ENCODE measurements at places on chromosomes 7 and 10.
A peak's percentile ranks its signal among the peaks of the same experiment; 100 is the strongest.

GRCh38 chr10:124032971-124033886, 60.2 kb downstream of the CHST15 start:
- no peak for DNase-seq

GRCh38 chr7:98949336-98950044, 71.2 kb downstream of the TRRAP start:
- DNase-seq = no peak

GRCh38 chr7:141436139-141436538, 115.1 kb upstream of the AGK start:
- no peak for DNase-seq

DNA sequence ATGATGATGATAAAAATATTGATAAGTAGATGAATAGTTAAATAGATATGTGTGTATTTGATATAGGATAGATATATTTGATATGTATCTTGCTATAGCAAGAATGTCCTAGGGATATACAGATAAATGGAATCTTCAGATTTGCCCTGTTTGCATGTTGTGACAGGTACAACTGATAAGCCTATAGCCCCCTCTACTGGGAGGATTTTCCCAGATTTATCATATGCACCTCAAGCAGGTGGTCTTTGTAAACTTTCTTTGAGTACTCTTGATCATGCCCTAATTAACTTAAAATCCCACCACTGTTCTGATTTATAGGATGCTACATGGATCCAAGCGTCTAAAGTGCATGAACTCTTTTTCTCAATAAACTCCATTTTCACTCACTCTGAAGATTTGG, 1050.7 kb downstream of the SORCS3 start:
- no peak for DNase-seq

DNA sequence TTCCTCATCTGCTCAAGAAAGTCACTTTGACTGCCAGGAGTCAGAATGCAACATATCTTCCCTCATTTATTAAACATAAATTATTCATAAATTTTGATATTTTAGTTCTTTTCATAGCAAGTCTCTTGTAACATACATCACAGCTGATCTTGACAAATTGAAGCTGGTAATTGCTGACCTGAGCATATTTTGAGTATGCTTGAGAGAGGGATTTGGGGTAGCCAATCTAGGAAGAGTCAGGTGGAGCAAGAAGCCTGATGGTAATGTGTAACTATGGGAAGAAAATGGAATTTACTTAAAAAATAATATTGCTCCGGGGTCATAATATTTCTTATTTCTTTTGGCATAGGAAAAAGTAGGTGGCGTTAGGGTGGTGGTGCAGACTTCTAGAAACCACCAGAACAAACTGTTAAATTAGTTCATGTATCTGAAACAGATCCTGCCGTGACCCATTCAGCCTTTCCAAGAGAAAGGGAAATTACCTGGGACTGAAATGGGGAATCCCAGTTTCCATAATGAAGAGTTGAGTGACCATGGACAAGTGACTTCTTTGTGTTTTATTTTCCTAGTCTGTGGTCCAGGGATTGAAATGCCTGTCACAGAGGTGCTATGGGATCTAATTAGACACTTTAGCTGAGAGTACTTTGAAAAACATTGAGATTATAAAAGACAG, 12.9 kb downstream of the CPED1 start:
- DNase-seq = no peak

- no peak for DNase-seq
These were observed 29.7 kb upstream of the HSPA12A start for GRCh38 chr10:116771959-116772585.

DNA sequence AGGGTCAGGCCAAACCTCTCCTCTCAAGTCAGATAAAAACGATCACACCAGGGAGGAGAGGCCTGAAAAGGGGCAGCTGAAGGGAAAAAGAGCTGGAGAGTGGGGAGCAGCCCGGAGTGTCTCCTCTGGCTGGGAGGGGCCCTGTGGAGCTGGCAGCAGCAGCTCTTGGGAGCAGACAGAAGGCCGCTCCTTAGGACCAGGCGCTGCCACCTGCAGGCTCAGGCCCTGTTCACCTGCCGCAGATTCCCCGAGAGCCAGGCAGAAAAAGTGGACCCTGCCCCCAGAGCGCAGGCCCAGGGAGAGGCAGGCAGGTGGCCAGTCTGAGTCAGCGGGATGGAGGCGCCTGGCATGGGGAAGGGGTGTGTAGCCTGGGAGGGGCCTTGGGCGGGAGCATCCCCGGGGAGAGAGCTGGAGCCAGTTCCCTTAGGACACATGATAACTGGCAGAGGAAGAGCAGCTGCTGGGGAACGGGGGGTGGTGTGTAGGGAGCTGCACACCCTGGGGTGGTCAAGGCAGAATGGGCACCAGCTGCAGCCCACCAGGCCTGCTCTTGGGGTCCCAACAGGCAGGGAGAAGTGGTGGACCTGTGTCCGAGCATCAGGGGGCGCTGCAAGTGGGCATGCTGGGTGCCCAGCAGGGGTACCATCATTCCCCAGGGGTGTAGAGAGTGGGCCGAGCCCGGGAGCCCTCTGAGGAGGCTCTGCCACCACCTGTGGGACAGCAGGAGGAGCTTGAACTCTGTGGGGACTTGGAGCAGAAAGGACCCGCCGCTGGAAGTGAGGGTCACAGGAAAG, 177.2 kb upstream of the RHEB start:
- DNase-seq = peak; percentile 64

GRCh38 chr7:2228921-2229320, 3.8 kb downstream of the MAD1L1 start:
- no peak for DNase-seq

DNA sequence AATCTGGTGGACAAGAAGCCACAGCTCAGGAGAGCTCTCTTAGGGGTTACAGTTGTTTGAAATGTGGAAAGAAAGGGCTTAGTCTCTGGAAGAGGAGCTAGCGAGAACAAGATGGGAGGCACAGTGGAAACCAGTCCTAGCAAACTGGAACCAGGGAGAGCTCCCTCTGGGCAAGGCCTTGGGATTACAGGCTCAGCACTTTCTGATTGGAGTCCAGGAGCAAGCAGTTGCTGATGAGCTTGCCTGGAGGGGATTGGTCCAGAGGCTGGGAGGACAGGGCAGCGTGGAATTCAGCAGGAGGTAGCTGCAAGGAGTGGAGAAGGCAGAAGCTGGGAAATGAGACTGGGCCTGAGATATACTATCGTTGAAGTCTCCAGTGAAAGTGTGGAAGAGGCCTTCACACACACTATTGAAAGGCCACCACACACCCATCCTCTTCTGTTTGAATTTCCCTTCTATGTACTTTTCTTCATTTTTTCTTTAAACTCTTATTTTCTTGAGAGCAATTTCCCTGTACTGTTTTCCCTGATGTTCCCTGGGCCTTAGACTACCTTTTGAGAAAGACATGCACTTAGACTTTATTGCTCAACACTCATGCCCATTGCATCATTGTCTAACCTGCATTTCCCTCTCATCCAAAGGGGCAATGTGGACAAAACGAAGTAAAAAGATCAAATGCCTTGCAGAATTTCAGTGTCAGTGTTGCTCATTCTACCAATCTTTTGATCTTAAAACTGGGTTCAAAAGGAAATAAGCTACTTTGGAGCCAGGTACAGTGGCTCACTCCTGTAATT, 57.8 kb upstream of the LANCL2 start:
- DNase-seq = no peak

- DNase-seq = no peak
These were observed 156.5 kb downstream of the SGMS1 start for GRCh38 chr10:50467209-50467608.

- no peak for DNase-seq
These were observed 26.8 kb downstream of the VOPP1 start for GRCh38 chr7:55545496-55545895.

- DNase-seq = no peak
These were observed 27.7 kb downstream of the DENND11 start for GRCh38 chr7:141674171-141674671.

- no peak for DNase-seq
These were observed 264.2 kb upstream of the ZMIZ1 start for GRCh38 chr10:78804411-78805032.

DNA sequence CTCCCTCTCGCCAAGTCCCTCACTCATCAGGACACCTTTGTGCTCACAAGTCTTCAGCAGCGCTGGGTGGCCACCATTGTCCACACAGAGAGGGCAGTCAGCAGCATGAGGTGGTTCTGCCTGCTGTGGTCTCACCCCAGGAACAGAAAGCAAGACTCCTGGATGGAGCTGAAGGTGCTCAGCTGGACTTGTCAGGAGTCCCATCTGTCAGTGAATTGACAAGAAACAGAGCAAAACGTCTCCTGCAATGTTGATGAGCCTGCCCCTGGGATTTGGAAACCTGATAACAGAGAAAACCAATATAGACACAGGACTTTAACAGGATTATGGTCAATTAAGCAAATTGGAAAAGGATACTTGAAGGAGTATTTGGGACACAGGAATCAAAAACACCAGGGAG, 122.2 kb upstream of the PRSS58 start:
- no peak for DNase-seq

- no peak for DNase-seq
These were observed 165.8 kb downstream of the CCDC3 start for GRCh38 chr10:12835709-12836108.

- DNase-seq = no peak
These were observed 23.4 kb downstream of the ESYT2 start for GRCh38 chr7:158805937-158806336.

GRCh38 chr10:69957886-69958555, 94.6 kb upstream of the MACROH2A2 start:
- DNase-seq = no peak

DNA sequence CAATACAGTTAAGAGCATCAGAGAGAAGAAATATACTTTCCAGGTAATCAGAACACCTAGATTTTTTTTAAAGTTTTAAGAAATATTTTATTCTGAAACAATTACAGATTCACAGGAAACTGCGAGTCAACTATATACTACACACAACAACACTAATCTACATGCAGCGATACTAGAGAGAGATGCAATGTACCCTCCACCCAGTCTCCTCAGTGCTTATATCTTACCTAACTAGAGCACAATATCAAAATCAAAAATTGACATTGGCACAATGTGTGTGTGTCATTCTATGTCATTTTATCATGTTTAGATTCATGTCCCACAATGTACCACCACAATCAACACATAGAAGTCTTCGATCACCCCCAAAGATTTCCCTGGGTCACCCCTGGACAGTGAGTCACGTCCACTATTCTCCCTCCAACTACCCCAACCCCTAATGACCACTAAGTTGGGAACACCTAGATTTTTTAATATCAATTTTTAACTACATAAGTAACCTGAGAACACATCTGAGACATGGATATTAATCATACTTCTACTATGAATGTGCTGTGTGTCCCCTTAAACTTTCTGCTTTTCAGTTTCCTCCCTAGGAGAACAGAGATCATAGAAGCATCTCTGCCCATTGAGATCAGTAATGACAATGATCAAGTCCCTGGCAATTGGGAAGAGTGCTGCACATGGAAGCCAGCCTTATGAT, 86.5 kb downstream of the GSAP start:
- DNase-seq = no peak

DNA sequence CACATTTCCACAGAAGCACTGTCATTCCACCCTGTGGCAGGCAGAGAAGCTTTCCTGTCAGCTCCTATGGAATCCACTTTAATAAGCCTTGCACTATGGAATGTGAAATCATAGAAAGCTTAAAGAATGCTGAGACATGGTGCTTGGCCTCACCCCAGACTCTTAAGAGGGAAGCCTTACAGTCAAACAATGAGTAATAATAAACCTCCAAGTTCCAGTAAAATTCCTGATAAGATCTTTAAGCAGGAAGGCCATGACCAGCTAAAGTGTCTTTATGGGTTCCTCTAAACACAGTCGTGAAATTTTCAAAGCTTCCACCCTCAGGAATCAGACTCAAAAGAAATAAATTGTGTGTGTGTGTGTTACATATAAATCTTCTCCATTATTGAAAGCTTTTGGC, 11.9 kb upstream of the TEX36 start:
- DNase-seq = no peak

DNA sequence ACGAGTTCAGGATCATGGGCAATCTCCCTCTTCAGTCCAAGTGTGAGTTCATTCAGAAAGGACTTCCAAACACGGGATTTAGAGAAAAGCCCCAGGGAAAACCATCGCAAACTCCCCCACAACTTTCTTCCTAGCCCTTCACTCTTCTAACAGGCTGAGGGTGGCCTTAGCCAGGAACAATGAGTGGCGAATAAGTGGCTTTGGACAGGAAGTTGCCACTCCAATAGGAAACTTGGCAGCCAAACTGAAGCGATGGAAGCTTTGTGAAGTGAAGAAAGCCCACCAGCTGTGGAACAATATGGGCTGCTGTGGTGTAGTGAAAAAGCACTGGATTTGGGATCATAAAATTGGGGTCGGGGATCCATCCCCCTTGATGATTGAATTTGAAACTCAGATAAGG, 193.2 kb downstream of the TEX36 start:
- no peak for DNase-seq

- no peak for DNase-seq
These were observed 29.1 kb downstream of the FOXL3 start for GRCh38 chr7:318878-319661.

DNA sequence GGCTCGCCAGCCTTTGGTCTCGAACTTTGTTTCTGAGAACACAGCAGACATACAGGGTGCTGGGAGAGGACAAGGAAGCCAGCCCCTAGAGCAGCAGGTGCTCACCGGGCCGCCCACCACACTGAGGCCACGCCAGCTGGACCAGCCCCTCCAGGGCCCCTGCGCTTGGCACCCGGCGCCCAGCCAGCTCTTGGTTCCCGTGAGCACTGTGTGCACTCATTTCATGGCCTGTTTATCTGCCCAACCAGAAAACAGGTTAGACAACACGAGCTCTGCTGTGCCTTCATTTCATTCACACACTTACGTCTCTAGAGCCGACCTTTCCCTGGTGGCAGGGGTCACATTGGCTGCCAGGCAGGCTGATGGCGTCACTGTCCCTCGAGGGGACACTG, 104.0 kb downstream of the CYTH3 start:
- DNase-seq = no peak

- DNase-seq = no peak
These were observed 227.2 kb downstream of the NSUN6 start for GRCh38 chr10:18424200-18424599.

GRCh38 chr10:6748981-6749635, 169.0 kb upstream of the PRKCQ start:
- DNase-seq = no peak

- no peak for DNase-seq
These were observed 106.3 kb downstream of the GRK5 start for GRCh38 chr10:119313644-119314043.

DNA sequence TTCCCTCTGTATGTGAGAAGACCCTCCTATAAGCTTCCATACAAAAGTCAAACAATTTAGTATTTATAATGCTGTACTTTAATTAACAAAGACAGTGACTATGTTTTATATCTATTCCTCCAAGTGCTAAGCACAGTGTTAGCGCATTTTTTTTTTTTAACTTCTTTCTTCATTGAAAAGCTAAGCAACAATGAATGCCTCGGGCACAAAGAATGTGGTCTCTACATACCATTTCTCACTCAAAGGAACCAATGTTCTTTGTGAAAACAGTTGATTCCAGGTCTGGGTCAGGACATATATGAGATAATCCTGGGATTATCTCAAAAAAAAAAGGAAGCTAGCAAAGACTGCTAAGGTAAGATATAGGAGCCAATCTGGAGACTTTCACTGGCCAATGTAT, 26.2 kb upstream of the REEP3 start:
- DNase-seq = no peak

Data from NCI-H1436 (cell line).